Activated T-helper 1 cell treated with Interleukin-2 at 50 U/mL for 16 hours (primary cell): ENCODE measurements at places on chromosomes 2 and 18.

GRCh38 chr18:7677001-7677400 is 109.9 kb downstream of the PTPRM start:
- DNase-seq = no peak

- DNase-seq = no peak
Observed at GRCh38 chr18:80104364-80104779, 4.7 kb upstream of the ADNP2 start.

GRCh38 chr2:233441161-233442027 is 87.1 kb downstream of the DGKD start:
- no peak for DNase-seq

DNA sequence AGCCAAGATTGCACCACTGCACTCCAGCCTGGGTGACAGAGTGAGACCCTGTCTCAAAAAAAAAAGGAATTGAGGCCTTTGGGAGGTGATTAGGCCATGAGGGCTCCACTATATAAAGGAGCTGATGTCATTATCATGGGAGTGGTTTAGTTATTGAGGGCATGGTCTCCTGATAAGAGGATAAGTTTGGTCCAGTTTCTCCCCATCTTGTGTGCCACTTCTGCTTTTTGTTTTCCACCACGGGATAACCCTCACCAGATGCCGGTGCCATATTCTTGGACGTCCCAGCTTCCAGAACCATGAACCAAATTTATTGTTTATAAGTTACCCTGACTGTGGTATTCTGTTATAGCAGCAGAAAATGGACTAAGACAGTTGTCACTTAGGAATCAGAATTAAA is 125.8 kb downstream of the C1D start:
- no peak for DNase-seq

GRCh38 chr18:56200381-56200911 is 437.9 kb downstream of the TXNL1 start:
- DNase-seq = no peak

DNA sequence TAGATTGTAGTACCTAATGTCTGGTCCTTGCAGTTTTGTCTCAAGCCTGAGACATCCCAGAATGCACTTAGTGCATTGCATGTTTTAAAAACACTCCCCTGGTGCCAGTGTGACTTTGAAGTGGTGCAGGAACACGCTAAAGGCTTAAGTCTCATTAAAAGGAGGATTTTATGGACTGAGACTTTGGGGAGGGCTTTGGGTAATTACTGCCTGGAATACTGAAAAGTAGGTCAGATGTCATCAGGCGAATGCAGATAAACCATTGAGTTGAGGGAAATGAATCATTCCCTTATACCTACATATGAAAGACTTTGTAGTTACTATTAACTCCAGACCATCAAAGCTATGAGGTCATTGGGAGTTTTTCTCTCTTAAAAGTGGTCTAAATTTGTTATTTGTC is 3.0 kb upstream of the OSBPL1A start:
- no peak for DNase-seq

DNA sequence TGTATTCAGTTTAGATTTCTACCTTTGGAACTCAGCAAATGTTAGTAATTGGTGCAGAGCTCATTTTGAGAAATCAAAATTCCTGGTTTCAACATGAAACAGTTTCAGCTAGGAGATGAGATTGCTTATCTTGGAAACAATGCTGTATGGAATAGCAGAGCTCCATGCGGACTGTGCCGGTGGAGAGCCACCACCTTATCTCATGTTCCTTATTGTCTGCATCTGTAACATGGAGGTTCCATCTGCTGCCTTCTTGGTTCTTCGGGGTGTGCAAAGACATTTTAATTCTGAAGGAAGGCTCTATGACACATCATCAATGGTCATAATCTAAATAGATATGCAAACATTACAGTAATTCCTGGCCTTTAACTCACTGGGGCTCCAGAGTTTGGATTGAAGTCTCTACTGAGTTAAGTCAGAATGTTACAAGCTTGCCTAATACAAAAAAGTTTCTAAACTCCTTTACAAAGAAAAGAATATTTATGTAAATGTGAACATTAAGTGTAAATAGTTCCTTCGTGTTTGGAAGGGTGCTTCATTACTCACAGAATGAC is 65.3 kb downstream of the PRKRA start:
- DNase-seq = no peak

GRCh38 chr18:51279367-51279984 is 82.0 kb upstream of the MEX3C start:
- DNase-seq = no peak

DNA sequence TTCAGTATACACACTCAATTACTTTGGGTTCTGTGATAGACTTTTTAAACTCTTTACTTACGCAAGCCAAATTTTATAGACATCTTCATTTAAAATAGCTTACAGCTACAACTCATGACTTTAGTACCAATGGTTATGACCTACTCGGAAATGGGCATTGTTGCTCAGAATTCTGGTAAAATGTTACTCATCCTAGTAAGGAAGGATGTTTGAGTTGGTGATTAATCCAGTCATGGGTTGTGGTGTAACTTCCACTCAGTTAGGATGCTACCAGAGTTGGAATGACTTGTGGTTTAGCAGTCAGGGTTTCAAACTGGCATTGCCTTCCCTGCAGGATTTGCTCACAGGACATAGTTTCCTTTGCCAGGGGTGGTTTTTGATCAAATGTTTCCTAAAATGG is 7.4 kb upstream of the NPC1 start:
- DNase-seq = no peak

DNA sequence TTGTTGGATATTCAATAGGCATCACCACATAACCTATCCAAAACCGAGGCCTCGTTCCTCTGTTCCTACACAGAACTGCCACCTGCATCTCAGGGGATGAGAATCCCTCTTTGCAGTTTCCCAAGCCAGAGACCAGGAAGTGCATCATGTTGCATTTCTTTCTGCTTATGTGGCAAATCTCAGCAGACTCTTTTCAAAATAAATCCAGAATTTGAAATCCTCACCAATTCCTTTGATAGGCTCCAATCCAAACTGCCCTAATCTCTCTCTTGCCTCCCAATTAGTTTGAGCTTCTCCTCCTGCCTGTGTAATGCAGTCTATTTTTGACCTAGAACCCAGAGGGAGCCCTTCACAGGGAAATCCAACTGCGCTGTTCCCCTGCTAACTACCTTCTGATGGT is 215.5 kb downstream of the RNF144A start:
- DNase-seq = no peak

- DNase-seq = no peak
Observed at GRCh38 chr18:55064760-55065159, 105.5 kb upstream of the CCDC68 start.

DNA sequence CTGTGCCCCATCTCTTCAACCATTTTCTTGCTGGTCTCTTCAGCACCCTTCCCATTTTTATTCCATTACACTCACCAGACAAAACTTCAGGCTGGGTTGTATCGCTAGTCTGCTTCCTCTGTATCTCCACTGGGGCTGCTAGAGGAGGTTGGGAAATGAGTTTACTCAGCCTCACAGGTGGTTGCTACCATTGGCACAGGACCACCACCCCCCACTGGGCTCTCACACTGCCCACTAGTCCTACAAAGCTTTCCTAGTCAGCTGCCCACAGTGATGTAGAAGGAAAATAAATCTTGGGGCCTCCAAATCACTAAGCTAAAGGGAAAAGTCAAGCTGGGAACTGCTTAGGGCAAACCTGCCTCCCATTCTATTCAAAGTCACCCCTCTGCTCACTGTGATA is 12.3 kb upstream of the IL1B start:
- DNase-seq = no peak

DNA sequence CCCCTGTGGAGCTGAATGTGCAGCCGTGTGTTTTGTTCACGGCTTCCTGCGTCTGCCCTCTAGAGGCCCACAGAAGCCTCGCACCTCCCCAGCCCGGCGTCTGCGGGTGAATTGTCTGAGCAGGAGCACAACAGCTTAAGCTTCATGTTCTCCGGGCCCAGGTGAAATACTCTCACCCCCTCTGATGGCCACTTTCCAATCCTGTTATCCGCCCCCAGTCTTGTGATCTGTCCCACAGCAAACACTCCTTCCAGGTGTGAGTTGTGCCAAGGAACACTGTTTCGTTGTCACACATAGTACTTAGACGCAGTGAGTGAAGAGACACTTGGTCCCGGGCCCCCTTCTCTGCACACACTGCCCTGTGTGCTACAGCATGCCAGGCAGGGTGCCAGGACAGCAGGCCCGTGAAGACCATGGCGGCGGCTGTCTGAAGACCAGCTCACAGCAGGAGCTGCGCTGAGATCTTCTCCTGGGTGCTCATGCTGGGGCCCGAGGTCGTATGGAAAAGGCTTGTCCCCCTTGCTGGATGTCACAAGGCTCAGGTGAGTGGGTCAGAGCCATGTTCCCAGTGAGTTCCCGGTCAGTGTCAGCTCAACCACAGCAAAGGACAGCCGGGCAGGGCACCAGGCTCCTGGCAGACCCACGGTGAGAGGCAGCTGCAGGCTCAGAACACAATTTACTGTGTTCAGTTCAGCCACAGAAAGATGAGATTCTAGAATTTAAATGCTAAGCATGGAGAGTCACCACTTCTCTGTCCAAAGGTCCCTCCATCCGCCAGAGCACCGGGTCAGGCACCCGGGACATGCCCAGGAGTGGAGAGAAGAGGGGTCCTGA is 6.8 kb upstream of the PXDN start:
- DNase-seq = no peak

GRCh38 chr2:126448611-126449010 is 207.3 kb upstream of the GYPC start:
- no peak for DNase-seq

DNA sequence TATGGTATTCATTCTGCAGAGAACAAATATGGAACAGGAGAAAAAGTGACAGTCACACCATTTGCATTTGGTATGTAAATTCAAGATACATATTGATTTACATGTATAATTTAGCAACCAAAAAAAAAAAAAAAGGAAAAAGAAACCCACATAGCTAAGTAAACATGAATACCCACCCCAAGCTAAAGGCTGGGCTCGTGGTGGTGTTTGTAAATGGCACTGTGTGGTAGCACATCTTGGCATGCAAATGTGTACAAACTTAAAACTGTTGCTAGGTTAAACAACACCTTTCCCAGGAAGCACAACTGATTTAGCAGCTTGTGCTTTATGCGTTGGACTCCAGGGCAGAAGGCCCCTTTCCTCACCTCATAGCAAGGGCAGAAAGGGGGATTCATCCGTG is 481.1 kb upstream of the CELF4 start:
- DNase-seq = no peak

DNA sequence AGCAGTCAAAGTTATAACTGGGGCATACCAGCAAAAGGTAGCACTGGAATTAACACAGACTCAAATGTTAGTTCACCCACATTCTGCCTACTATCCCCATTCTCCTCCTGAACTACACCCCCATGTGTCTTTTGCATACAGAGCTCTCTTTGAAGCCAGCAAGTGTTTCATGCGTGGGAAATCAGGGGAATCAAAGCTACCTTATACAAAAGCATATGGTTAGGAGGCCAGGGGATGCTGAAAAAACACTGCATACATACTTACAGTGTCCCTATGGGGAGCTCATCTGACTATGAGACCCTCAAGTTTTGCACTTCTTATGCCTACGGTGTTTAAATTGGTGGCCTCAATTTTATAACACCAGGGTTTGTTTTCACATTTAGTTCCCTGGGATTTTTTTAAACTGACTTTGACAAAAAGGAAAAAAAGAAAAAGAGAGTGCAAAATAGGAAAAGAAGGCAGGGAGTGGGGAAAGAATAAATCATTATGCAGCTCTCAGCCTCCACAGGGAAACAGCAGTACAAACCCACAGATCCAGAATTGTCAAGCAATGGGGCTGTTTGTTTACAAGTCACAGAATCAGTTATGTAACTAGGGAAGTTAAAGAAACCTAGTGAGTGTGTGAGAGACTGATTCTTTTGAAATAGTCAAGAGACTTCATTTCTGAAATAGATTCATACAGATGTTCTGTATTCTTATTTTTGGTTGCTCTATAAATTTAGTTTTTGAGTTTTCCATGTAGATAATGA is 20.1 kb upstream of the PPP3R1 start:
- no peak for DNase-seq

GRCh38 chr2:135227386-135227785 is 175.3 kb downstream of the RAB3GAP1 start:
- DNase-seq = no peak

GRCh38 chr2:144082327-144082726 is 437.6 kb downstream of the ZEB2 start:
- no peak for DNase-seq

DNA sequence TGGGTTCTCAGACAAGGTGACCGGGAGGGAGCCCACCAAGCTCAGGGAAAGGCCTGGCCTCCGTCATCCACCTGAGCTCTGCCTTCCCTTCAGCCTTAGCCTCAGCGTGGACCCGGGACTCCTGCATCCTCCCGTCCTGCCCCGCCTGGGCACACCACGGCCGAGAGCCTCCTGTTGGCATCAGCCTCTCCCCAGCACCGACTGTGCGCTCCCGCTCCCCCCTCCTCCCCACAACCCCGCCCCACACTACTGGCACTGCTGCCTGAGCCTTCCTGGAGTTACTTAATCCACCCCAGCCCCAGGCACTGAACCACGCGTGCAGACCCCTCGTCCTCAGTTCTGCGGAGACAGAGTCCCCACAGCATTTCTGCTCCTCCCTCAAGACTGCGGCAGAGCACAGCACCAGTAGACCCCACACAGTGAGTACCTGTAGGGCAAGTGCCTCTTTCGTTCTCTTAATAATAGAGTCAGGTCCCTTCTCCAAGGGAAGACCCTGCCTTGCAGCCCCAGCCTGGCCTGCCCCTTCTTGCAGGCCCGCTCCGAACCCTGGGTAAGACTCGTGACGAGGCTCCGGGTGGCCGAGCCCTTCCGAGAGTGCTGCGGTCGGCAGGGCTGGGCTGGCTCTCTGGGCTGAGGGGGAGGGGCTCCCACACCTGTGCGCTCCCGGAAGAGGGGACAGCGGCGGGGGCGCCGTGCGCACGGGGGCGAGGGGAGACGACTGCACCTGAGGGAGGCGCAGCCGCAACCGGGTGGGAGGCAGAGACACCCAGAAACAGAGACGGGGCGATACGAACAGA is at the start of gene AMER3:
Gene AMER3, plus strand, starts transcription at position 285 of the 797 bp plus-strand sequence. CDS start 6,533 bp downstream, outside the sequence.
- DNase-seq = no peak

- DNase-seq = no peak
Observed at GRCh38 chr2:71101656-71102055, 28.4 kb downstream of the MCEE start.

DNA sequence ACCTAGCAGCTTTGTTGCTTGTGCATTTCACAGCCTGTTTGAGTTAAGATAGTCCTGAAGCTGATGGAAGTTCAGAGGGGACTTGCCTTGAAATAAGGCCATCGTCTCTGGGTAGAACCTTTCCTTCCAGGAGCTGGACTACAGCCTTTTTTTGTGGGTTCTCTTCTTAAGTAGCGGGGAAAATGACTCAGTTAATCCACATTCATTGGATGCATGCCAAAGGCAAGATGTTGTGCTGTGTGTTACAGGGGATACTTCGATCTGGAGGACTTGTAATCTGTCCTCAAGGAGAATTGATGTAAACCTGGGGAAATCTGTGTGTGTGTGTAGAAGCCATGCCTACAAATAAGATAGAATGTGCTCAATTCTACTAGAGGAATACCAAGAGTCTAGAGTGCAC is 46.8 kb downstream of the RPIA start:
- DNase-seq = no peak

- DNase-seq = no peak
Observed at GRCh38 chr18:55857409-55857808, 269.4 kb upstream of the TCF4 start.
